C1 segment of cervical spinal cord (tissue), 14 donors: ENCODE measurements at places on chromosomes 5 and 9.

GRCh38 chr9:35308316-35308715 lies 146.5 kb downstream of the UNC13B start:
- DNase-seq: no peak

GRCh38 chr9:15433191-15433590 lies 10.5 kb downstream of the SNAPC3 start:
- DNase-seq: no peak

- DNase-seq: no peak
Observed at GRCh38 chr9:83061990-83062650, 822 bp downstream of the RASEF start.

DNA sequence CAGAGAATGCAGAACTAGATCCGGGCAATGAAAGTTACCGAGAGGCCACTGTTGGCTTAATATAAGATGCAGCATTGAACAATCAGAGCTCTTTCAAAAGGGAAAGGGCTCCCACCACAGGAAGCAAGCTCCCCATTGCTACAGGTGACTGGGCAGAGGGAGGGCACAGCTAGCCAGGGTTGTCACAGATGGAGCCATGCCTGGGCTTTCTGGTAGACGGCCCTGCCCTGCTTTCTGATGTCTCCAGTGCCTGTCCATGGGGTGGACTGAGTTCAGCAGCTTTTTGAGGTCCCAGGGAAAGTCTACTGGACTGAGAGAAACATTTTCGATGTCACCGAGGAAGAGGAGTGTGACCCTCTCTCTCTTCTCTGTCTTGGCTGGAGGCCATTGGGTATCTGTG lies 14.1 kb downstream of the RGS3 start:
- no peak for DNase-seq

GRCh38 chr9:89871871-89872331 lies 267.1 kb downstream of the GADD45G start:
- DNase-seq: no peak

GRCh38 chr5:176373100-176373818 lies 8.0 kb downstream of the ARL10 start:
- DNase-seq: no peak

DNA sequence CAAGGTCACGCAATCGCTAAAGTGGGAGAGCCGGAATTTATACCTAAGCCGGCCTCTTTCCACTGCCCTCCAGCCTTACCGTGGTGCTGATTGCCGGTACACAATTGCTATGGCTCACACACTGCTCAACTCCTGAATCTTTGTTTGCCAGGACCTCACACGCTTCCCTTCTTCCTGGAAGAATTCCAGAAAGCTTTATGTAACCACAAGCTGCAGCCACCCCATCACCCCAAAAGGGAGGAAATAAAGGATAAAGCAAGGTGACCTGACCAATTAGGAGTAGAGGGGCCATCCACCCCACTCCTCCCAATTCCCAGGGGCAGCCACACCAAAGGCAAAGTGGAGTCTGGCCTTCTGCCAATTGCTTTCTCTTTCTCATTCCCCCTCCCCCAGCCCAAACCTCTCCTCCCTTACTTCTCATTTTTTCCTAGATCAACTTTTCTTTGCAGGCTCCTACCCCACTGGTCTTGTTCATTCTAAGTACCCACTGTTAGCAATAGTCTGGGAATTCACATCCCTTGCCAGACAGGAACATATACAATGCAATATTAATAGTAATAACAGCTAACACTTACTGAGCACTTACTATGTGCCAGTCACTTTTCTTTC lies 18.0 kb upstream of the CDC23 start:
- DNase-seq: no peak

- no peak for DNase-seq
Observed at GRCh38 chr5:39190311-39191102, 28.9 kb downstream of the FYB1 start.

GRCh38 chr5:14685757-14686156 lies 21.2 kb downstream of the OTULIN start:
- no peak for DNase-seq

DNA sequence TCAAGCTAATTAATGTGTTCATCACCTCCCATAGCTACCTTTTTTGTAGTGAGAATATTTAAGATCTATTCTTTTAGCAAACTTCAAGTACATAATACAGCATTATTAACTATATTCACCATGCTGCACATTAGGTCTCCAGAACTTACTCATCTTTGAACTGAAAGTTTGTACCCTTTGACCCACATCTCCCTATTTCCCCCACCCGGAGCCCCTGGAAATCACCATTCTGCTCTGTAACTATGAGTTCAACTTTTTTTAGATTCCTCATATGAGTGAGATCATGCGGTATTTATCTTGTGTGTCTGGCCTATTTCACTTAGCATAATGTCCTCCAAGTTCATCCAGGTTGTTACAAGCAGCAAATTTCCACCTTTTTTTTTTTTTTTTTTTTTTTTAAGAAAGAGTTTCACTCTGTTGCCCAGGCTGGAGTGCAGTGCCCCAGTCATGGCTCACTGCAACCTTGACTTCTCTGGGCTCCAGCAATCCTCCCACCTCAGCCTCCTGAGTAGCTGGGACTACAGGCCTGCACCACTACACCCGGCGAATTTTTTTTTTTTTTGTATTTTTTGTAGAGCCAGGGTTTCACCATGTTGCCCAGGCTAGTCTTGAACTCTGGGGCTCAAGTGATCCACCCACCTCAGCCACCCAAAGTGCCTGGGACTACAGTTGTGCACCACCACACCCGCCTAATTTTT lies 100.4 kb upstream of the SAP30L start:
- DNase-seq: no peak

DNA sequence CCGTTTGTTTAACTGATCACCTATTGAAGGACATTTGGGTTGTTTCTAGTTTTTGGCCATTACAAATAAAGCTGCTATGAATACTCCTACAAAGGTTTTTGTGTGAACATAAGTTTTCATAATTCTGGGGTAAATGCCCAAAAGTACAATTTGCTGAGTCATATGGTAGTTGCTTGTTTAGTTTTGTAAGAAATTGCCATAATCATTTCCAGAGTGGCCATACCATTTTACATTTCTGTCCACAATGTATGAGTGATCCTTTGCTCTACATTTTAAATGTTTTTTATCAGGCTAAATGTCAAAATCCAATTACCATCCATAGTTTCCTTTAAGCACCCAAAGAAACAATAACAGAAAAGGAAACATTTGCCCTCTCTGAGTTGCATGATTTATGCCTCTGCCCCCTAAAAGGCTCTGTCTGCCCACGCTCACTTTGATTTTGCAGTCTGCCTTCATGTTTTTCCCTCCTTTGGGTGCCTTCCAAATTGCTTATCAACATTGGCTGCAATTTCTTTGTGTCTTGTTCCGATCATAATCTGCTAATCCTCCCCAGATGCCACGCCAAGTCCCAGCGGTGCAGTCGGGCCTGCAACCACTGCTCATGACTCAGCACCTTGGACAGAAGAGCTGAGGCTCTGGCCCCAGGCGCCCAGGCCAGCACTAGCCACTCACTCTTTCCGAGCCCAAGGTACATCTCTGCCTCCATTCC lies 339.2 kb downstream of the PIK3R1 start:
- no peak for DNase-seq

GRCh38 chr5:112630246-112631009 lies 107.3 kb upstream of the APC start:
- DNase-seq: no peak

DNA sequence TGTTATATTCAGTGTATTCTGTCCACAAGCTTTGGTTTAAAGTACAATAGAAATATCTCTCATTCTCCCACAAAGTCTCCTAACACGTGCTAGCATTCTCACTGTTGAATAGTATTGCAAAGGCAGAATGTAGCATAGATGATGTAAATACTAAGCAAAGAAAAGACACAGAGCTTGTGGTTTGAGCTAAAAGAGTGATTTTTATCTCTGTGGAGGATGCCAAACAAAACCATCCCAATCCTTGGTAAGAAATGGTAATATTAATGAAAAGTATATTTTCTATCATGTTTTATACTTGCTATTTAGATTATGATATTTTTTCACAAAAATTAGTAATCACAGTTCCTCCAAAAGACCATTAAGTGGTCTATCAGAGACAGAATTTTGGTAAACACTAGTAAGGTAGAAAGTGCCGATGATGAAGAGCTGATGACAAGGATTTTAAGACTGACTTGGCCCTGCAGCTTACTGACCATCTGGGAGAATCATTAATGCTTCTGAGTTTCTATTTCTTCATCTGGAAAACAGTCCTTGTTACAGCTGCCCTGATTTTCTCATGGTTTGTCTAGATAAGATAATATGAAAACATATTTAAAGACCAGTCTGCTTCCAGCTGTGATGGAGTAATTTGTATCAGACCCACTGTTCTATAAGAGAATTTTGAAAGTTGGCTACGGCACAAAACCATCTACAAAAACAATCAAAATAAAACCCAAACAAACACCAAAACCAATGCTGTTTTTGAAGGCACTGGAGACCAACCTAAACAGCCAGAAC lies 510.2 kb downstream of the SPATA31D1 start:
- DNase-seq: no peak

- DNase-seq: no peak
Observed at GRCh38 chr5:79378510-79379186, 135.3 kb downstream of the HOMER1 start.

DNA sequence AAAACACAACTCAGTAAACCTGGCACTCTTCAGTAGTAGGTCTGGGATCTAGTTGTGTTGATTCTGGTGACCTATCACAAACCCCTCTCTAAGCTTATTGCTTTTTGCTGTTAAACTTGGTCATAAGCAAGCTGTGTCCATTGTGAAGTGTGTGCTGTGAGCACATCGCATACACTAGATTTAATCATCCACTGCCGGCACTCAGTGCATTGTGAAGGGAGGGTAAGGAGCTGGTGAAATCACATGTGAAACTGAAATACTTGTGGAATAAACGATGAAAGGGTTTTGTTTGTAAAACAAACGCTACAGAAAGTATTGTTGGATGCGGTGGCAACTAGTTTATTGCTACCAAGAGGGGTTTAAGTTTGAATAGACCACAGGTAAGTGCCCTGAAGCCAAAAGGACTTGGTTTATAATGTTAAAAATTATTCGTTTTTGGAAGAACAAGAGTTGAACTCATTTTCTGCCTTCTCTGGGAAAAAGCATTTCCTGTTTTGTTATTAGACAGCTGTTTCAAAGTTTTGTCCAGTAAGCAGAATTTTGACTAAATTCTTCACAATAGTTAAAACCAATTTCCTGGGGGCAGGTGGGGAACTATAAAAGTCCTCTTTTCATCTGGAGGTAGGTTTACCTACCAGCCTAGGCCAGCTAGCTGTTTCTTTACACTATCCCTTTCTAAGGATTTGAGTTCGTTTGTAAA lies 24.6 kb downstream of the TJP2 start:
- DNase-seq: no peak

DNA sequence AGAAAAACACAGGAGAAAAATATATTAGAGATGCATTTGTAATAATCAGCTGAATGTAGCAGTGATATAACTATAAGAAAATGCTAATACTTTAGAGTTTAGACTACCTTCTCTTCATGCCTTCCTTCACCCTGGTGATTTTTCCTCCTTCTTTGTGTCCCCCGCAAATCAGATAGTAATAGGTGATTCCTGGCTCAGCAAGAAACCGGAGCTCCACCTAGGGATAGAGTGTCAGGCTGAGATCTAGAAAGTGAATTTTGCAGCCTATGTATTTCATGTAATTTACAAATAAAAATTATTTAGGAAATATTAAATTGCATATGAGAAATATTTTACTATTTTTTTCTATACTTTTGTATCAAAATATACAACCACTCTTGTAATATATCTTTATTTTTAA lies 109.8 kb upstream of the ST8SIA4 start:
- no peak for DNase-seq

GRCh38 chr9:137454145-137454596 lies 5.0 kb downstream of the NSMF start:
- DNase-seq: peak; percentile 31

DNA sequence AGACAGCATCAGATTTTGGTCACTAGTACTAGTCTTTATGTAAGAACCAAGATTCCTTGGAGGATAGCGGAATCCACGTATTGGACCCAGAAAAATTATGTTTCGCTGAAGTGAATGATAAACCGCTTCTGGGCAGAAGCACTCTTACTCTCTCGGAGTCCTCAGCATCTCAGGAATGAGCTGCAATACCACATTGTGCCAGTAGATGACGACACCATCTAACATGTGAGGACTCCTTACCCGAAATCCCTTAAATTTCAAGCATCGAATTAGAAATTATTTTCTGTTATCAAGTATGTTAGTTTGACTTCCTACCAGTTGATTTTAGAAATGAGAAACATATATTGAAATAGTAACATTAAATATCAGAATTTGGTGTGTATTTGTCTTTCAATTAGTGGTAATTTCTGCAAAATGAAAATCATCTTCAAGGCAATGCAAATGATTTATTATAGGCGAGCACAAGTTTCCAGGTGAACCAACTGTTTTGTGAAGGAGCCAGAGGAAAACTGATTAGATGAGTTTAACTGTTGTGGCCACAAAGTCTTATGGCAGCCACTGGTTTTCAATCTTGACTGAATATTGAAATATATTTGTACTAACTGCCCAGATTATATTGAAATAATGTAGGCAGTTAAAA lies 66.0 kb upstream of the CAMK4 start:
- peak; percentile 1 for DNase-seq

DNA sequence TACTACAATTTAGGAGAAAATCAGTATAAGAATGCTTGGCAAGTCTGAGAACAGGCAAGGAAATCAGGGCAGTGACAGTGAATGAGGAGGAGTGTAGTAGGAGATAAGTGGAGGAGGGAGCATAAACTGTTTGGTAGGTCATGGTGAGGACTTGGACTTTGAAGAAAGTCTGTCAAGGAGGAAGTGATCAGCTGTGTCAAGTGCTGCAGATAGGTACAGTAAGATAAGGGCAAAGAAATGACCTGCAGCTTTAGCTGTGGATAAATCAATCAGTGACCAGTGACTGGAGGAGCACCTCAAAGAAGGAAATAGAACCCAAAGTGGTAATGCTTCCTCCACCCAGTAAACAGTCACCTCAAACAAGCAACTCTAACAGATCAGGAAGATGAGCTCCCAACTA lies 106.3 kb downstream of the RAPGEF6 start:
- no peak for DNase-seq

- no peak for DNase-seq
Observed at GRCh38 chr5:33146881-33147280, 293.9 kb upstream of the TARS1 start.

DNA sequence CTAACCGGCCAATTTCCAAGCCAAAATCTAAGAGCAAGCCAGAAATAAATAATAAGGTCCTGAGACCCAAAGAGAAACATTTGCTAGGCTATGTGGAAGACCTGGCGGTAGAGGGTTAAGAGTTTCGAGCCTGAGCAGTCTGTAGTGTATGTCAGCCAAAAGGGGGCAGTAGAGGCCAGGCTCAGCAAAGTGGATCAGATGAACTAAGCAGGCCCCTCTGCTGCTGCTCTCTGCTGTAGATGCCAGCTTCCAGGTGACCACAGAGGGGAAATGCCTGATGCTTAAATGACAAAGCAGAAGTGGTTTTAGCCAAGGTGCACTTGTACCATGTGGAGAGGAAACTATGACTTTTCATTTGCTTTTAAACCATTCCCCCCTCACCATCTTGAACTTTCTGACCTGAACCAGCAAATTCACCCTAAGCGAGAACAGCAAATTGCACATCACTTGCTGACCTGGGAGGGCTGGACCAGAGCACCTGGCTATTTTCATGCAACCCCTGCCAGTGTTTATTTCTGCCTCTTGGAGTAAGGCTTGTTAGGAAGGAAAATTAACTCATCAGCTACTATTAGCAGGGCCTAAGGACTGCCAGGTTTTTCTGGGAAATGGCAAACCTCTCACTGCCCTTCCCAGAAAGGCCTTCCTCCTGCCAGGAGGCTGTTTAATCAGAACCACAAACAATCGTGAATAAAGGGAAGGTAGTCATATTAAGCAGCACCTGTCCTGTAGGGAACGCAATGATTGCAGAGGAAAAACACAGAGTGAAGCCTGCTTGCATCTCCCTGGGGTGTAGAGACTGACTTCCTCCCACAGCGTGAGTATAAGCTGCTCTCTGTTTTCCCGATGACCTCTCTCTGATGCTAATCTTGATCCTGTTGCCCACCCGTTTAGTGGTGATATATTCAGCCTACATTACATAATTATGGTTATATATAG lies 818.2 kb downstream of the TLR4 start:
- peak; percentile 42 for DNase-seq
